ENCODE measurements at places on chromosomes 11 and 22.

DNA sequence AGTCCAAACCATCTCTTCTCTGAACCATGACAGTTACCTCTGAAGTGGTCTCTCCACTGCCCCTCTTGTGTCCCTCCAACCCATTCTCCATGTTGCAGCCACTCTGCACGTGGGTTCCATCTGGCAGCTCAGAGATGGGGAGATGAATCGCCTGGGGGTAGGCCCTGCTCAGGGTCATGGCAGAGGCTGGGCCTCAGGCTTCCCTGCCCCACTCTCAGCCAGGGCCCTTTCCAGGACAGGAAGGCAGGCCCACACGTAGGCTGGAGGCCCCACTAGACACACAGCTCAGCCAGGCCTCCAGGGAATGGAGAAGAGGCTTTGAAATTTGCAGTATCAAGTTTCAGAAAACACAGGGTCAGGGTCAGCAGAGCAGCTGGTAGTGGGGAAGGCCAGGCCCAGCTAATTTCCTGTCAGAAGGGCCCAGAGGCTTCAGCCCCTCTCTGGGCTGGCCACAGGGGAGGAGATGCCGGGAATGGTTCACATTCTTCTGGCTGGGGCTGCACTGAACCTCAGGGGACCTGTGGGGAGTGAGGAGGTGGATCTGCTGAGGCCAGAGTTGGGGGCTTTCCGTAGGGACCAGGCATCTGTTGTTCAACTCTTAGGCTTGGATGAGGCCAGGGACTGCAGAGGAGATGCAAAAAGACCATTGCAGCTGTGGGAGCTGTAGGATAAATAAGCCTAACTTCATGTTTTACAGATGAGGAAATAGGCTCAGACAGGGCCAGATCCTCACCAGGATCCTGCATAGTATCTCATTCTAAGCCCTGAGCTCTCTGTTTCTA is 101.6 kb downstream of the SWAP70 start:
- DNase-seq, result no peak

DNA sequence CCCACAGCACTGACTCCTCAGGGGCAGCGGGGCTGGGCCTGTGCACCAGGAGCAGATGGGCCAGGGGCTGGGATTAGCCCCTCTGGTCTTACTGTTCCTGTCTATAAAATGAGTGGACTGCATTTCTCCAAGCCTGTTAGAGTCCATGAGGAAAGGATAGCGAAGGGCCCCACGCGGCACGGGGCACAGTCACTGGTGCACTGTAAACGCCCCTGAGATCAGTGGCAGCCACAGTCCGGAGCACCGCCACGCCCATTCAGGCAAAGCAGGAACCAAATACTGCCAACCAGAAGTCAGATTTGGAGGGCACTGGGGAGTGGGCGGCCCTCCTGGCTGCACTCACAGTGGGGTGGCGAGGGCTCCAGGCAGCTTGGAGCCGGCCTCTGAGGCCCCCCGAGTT is 387.5 kb downstream of the TBC1D22A start:
- no peak for DNase-seq

- no peak for DNase-seq
These were observed 24.2 kb downstream of the OR5B17 start for GRCh38 chr11:58334708-58335107.

DNA sequence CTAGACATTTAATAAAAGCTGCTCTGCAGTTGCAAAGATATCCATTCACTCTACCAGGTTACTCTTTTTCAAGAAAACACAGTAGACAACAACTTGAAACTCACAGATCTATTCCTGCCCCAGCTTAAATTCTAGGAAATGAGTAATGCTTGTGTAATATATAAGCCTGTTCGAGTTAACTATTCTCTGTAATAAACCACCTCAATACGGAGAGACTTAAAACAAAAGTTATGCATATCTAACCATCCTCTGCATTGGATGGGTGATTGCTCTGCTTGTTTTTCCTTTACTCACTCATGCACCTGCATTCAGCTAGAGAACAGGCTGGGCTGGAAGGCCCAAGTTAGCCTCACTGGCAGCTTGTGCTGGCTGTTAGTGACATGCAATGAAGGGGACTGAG is 13.3 kb downstream of the LRRC4C start:
- DNase-seq, result no peak

DNA sequence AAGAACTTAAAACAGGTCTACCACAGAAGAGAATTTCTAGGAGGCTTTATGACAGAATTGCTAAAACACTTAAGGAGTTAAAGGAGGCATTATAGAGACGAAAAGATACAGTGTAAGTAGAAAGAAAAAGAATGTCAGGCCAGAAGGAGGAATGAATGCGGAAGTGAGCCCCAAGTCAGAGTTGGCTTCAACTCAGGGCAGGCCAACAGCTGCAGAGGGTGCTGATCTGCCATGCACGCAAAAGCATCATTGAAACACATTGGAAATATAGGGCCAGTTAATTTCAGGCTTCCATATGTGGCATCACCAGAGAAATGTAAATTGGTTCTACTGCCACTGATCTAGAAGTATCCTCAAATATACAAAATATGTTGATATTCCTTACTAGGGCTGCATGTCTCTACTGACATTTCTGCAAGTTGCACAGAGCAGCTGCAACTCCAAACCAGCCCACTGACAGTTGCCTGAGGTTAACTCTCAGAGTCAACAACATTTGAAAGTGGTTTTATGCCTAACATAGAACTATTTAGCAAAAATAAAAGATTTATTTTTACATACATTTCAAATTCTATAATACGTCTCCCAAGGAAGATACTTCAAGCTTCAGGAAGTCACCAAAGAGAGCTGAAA is 324.1 kb downstream of the C11orf87 start:
- DNase-seq, result no peak

DNA sequence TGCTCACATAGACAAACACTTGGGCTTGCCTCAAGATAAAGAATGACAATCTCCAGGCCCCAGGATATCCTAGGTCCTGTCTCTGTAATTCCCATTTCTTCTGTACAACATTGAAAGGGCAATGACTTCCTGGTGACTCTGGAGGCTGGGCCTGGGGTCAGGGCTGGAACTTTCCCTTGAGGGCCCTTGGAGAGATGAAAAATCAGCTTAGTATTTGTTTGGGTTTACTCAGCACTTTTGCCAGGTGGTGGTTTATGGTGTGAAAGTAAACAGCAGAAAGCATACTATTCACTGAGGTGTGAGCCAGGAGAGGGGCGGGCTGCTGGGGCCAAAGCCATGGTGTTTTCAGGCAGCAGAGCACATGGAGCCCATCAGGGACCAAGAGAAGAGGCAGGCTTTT is 214.7 kb upstream of the NARS2 start:
- DNase-seq, result no peak

DNA sequence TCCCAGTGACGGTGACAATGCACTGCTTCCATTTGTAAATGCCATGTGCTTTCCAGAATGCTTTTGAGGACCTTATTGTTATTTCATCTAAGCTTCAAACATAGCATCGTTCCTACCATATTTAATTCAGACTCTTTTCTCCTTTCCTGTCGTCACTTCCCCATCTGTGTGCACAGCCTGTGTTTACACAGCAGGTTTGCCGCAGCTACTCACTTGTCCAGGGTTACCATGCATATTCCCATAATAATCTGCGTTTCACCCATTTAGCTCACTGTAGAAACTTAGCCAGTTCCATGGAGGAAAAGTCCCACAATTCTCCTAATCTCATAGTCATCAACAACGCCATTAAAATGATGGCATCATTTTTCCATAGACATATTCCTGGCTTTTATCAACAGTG is 48.0 kb downstream of the FLI1 start:
- DNase-seq, result no peak

DNA sequence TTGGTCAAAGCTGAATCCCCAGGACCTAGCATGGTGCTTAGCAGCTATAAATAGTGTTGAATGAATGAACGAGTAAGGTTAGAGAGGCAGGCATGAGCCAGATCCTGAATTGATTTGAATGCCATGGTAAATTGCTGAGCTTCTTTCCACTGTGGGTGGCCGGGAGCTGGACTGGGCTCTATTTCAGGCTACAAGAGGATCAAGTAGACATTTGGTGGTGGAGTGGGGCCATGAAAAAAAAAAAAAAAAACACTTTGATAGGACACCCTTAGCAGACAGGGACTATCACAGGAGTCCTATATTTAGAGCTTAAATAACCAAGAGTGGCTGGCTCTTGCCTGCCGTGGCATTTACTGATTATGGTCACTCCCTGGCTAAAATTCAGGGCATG is 77.6 kb downstream of the MIAT start:
- no peak for DNase-seq

- no peak for DNase-seq
These were observed 112.3 kb upstream of the SORL1-AS1 start for GRCh38 chr11:121564948-121565684.

DNA sequence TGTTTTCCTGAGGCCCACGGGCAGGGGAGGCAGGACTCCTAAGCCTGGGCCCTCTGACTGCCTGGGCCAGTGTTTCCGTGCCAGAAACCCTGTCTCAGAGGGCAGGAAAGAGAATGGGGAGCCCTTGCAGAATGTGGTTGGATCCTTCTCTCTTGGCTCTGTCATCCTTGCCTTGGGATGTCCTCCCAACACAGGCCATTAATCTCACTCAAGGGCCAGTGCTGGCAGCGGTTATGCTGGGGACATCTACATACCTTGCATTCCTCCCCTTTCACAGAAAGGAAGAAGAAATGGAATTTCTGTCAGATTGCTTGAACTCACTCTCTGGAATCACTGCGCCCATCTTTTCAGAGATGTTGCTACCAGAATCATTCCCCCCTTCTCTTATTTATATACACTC is 296.9 kb downstream of the KIRREL3 start:
- DNase-seq, result no peak

- DNase-seq, result no peak
These were observed 406.5 kb upstream of the CHORDC1 start for GRCh38 chr11:90629229-90629806.

- DNase-seq, result no peak
These were observed 747.3 kb upstream of the TENM4 start for GRCh38 chr11:80188076-80188627.

GRCh38 chr22:39501644-39502108 is 414 bp upstream of the MIEF1 start:
- no peak for DNase-seq

GRCh38 chr11:20084921-20085814 is 75.1 kb downstream of the DBX1 start:
- no peak for DNase-seq

GRCh38 chr11:115716601-115717529 is 212.7 kb upstream of the CADM1 start:
- no peak for DNase-seq

- no peak for DNase-seq
These were observed 31.3 kb upstream of the DGKZ start for GRCh38 chr11:46315783-46316563.

- no peak for DNase-seq
These were observed 48.8 kb downstream of the MCHR1 start for GRCh38 chr22:40727964-40728615.

- no peak for DNase-seq
These were observed 729 bp upstream of the ALX4 start for GRCh38 chr11:44310463-44311272.

DNA sequence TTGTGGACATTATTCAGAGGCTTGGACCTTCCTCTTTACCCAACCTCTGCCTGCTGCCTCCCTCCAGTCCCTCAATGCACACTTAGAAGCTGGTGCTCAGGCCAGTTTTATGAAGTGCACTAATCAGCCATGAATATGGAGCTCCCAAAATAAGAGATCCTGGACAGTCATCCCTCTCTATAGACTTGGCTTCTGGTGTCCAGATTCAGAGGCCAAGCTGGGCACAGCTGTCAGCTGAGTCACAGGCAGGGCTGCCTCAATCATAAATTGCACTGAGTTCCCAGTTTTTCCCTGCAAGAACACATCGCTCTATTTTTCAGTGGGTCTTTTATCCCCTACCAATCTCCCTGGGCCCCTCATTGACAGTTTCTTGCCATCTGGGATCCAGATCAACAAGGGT is 161.7 kb upstream of the CADM1 start:
- DNase-seq, result no peak

DNA sequence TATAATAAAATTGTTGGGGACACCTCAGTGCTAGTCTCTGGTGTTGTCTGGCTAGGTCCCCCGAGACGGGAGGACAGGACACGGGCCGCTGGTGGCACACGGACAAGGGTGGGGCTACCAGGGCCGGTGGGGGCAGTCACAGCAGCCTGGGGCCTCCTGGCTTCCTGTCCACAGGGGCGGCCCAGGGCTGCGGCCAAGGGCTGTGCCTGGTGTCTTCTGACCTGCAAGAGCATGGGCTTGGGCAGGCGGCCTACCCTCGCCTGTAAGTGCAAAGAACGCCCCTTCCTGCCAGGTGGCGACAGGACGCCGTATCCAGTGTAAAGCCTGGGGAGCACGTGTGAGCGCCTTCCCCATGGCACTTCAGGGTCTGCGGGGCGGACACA is 3.6 kb downstream of the LRFN4 start:
- no peak for DNase-seq

- DNase-seq, result no peak
These were observed 19.2 kb downstream of the EIF3M start for GRCh38 chr11:32602657-32603415.

- no peak for DNase-seq
These were observed 108.2 kb upstream of the ARHGAP42 start for GRCh38 chr11:100578831-100579311.

DNA sequence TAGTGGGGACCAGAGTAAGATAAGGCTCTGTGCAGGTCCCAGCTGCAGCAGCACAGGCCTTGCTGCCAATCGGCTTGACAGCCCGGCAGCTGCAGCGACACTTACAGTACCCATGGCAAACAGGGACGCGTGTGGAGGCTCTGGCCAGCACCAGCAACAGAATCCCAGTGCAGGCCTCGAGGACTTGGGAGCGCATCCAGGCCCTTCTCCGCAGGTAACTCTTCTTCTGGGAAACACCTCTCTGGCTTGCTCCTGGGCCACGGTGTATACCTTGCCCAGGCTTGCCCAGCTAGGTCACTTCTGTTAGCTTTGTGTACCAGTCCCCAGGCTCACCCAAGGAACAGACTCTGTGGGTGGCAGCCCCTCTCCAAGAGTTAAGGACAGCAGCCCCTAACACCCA is 126.7 kb downstream of the CTTN start:
- DNase-seq, result no peak

DNA sequence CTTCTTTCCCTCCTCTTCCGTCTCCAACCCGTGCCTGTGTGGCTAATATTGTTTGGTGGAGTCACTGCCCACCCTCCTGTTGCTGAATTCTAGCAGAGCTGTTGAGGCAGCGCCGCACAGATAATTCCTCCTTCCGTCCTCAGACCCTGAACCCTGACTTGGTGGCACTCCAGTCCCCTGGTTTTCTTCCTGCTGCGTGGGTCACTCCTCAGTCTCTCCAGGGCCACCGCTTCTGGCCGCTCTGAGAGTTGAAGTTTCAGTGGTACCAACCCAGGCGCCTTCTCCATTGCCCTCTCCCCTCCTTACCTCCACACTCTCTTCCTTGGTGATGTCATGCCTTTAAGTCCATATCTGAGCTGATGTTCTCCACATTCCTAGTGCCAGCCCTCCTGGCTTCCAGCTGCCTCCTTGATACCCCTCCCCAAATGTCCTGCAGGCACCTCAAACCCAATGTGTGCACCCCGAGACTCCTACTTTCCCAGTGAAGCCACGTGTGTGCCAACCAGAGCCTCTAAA is 54.5 kb upstream of the RASD2 start:
- DNase-seq, result no peak
